ENCODE measurements at places on chromosomes 4 and X.

GRCh38 chr4:155676430-155676825, 9.8 kb downstream of the GUCY1A1 start:
- no peak for DNase-seq

DNA sequence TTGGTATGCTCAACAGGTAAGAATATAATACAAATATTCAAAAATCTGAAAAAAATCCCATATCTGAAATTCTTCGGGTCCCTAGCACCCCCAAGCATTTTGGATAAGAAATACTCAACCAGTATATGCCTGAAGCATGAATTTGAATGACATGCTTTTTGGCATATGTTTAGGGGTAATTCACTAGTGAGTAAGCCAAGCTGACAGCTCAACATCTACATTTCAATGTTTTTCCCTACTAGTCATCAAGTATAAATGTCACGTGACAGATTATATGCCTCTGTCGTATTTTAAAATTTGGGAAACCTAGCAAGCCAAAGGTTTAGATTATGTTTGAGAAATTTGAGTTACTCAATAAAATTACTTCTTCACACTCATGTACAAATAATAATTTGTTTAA, 125.1 kb downstream of the FGF16 start:
- DNase-seq: no peak

- peak; percentile 11 for DNase-seq
These were observed 905 bp downstream of the NSUN7 start for GRCh38 chr4:40750461-40751258.

- DNase-seq: no peak
These were observed 61.3 kb downstream of the NPNT start for GRCh38 chr4:105956569-105956968.

- no peak for DNase-seq
These were observed 956 bp downstream of the TMEM154 start for GRCh38 chr4:152678841-152679240.

- no peak for DNase-seq
These were observed 722.1 kb downstream of the PCDH7 start for GRCh38 chr4:31442236-31442635.

DNA sequence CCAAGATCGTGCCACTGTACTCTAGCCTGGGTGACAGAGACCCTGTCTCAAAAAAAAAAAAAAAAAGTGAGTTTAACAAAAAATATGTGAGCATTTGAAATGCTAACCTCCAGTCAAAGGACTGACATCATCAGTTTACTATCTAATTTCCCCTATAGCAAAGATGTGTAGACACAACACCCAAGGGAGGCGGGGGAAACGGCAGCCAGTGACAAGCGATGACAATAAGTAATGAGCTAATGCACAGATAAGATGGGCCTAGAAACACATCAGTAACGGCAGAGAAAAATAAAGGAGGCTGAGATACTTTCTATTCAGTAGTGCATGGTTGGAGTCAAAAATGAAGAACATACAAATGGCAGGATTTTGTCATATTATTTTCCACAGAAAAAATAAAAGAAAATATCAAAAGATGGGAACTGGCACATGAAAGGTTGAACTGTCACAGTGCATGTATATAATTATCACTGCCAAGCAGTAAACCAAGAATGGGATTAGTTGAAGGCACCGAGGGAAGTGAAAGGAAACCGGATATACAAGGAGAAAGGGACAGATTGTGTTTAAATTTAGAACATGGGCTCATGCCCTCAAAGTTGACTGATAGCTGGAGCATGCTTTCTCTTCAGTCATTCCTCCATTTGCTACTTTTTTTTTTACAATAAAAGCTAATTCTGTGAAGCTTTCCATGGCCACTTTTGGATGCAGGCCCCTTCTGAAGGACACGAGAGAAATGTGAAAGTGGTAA, 41.8 kb downstream of the IGFBP7 start:
- DNase-seq: no peak

GRCh38 chr4:123606946-123607542, 210.4 kb downstream of the SPRY1 start:
- no peak for DNase-seq

GRCh38 chrX:19746919-19747651, 140.3 kb downstream of the SH3KBP1 start:
- DNase-seq: no peak

DNA sequence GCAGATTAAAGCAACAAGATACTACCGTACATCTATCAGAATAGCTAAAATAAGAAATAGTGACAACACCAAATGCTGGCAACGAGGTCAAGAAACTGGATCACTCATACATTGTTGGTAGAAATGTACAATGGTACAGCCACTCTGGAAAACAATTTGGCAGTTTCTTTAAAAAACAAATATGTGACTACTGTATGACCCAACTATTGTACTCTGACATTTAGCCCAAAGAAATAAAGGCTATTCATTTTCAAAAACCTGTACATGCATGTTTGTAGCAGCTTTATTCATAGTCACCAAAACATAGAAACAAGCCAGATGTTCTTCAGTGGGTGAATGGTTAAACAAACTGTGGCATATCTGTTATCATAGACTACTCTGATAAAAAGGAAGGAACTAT, 8.2 kb downstream of the CLCN3 start:
- DNase-seq: no peak

GRCh38 chr4:81915430-81915829, 443.7 kb upstream of the RASGEF1B start:
- no peak for DNase-seq

GRCh38 chr4:120667102-120667501, 255.4 kb downstream of the PRDM5 start:
- no peak for DNase-seq

- no peak for DNase-seq
These were observed 821.2 kb downstream of the RPA4 start for GRCh38 chrX:97704881-97705280.

GRCh38 chr4:62661821-62662220, 1461.7 kb downstream of the ADGRL3 start:
- no peak for DNase-seq

- no peak for DNase-seq
These were observed 34.0 kb upstream of the BCOR start for GRCh38 chrX:40131654-40132337.

GRCh38 chrX:103791228-103791627, 14.6 kb downstream of the PLP1 start:
- DNase-seq: no peak

GRCh38 chr4:173211838-173212237, 43.2 kb downstream of the GALNT7 start:
- DNase-seq: no peak

DNA sequence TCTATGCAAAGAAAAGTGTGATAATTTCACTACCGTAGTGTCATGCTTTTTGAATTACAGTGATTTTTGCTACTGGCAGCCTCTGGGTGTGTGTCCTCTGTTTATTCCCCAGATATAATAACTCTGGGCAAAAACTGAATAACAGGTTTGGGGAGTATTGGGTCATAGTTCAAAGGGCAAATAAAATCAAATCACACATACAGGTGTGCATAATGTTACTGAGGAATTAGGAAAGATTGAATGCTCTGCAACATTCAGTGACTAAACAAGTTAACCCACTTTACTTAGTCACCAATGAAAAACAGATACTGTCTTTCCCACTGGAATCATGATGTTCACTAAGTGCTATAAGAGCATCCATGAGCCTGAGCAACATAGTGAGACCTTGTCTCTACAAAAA, 224.3 kb downstream of the OPHN1 start:
- no peak for DNase-seq

Measured in urinary bladder (tissue), 4 donors.